ENCODE measurements at places on chromosomes 6 and 20. TPM values are rescaled to one million over a fixed set of nuclear protein-coding genes. Genes with fewer than 3 reads are reported as not detected.

ADGRB3 gene
- 2.3 TPM for total RNA-seq

DNA sequence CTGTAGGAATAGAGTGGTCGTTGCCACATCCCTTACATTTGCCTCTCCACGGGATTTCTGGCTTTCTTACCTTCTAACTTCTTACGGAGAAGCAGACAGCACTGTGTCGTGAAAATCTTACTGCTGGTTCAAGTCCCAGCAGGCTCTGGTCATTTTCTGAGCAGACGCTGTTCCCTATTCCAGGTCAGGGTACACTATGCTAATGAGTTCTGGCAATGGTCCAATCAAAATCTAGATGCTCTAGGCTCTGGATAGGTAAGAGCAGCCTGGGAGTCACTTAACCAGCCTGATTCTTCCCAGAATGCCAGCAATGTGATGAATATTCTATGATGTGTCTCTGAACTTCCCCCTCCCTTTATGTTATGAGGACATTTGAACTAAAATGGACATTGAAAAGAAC, at the start of gene GCM1:
Gene GCM1, minus strand, starts transcription at position 158 of the 400 bp plus-strand sequence. CDS start 3,209 bp downstream, outside the sequence.
- H3K27me3 ChIP-seq: no peaks in the 10 kb centered on the region
- H3K4me3 ChIP-seq: no peak within 1 kb of the TSS
- no peaks in the 10 kb centered on the region for H3K36me3 ChIP-seq
- H3K27ac ChIP-seq: no peak within 1 kb of the TSS
- DNase-seq: no peak

SLC4A11 gene
- total RNA-seq: 3.1 TPM

GRCh38 chr20:57323034-57323433, 6.6 kb upstream of the SPO11 start:
- H3K4me3 ChIP-seq: no peak overlapping the region
- peak; percentile 32 for DNase-seq
- H3K27ac ChIP-seq: no peak overlapping the region
- peaks cover 7% of the 10 kb centered on the region for H3K4me1 ChIP-seq
- H3K36me3 ChIP-seq: no peaks in the 10 kb centered on the region

DUSP22 gene
- total RNA-seq: 55.6 TPM

DNA sequence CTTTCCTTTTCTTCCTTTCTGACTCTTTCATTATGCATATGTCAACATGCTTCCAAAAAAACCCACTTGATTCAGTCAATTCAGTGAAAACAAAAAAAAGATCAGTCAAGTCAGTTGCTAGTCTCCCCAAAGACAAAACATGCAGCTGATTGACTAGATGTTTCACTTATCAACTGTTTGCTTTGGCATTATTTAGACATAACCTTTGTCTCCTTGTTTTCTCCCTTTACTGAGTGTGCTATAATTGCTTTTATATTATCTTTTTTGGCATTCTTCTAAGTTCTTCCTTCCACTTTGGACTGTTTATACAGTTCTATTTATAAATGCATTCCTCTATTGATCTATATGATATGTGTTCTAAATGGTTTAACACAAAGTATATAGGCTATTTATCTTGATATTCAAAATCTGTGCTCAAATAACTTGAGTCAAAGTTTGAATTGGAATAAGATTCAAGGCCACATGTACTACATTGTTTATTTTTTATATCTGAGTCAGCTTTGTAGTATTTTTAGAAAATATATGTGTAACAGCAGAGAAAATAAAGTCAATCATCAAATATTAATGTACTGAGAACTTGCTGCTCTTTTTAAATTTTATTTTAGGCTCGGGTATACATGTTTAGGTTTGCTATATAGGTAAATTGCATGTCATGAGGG, 260.5 kb downstream of the CENPW start:
- H3K36me3 ChIP-seq: no peaks in the 10 kb centered on the region
- no peak for DNase-seq
- H3K4me1 ChIP-seq: no peaks in the 10 kb centered on the region
- no peak overlapping the region for H3K27ac ChIP-seq
- H3K27me3 ChIP-seq: no peaks in the 10 kb centered on the region

DNA sequence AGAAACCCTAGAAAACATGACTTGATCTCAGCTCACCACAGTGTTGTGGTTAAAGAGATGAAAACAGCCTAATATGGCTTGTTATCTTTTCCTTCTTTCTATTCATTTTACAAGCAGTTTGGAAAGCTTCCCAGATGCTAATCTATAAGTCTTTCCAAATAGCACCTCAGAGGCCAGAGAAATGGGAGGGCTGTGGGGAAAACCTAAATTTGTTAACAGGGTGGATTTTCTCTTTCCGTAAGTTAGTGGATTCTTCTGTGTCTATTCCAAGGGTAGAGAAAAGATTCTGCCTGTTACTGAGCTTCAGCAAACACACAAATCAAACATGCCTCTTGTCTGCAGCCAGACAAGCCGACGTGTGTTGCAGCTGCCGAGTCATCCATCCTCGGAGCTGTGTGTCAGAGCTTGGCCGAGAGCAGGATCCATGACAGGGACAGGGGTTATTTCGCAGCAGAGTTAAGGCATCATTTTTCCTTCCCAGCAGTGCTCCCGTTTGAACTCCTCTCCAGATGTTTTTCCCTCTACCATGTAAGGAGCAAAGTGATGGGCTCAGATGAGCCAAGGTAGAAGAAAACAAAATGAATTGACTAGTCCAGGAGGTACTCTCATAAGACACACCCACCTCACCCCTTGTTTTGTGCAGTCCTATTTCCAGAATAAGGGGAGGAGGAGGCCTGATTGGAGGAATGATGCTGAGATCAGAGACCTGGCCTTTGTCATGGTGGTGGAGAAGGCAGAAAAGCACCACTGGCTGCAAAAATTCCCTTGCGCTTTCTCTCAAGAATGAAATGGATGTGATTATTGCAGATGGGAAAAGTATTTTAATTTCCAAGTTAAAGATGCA, 560.0 kb downstream of the C6orf118 start:
- no peak overlapping the region for H3K27ac ChIP-seq
- no peaks in the 10 kb centered on the region for H3K4me1 ChIP-seq
- H3K4me3 ChIP-seq: no peak overlapping the region
- DNase-seq: no peak
- H3K36me3 ChIP-seq: no peaks in the 10 kb centered on the region

DNA sequence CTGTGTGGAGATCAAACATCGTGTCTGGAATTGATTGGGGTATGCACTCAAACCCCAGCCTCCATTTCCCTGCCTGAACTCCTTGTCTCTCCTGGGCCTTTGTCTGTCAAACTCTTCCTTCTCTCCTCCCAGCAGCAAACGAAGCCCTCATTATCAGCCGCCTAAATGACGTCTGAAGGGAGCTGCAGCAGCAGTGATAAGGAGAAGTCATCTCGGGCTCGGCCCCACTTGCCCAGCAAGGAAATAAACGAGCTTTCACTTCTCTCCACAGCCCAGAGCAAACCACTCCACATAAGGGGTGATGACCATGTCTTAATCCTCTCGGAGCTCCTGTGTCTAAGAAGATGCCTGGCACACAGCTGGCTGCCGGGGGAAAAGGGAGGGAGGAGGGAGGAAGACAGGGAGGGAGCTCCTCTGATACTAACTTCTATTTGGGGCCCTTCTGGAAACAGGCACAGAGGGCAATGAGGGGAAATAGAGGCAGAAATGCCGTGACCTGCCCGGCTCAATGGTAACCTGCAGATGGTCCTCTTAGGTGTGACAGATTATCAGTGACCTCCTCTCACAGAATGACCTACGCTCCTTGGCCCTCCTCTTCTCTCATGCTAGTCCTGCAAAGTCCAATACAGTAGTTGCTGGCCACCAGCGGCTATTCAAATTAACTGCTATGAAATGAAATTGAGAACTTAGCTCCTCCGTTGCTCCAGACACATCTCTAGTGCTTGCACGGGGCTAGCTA, 100.4 kb downstream of the PXDC1 start:
- no peaks in the 10 kb centered on the region for H3K36me3 ChIP-seq
- H3K27ac ChIP-seq: no peak overlapping the region
- no peaks in the 10 kb centered on the region for H3K27me3 ChIP-seq
- no peak overlapping the region for H3K4me3 ChIP-seq
- DNase-seq: no peak

DNA sequence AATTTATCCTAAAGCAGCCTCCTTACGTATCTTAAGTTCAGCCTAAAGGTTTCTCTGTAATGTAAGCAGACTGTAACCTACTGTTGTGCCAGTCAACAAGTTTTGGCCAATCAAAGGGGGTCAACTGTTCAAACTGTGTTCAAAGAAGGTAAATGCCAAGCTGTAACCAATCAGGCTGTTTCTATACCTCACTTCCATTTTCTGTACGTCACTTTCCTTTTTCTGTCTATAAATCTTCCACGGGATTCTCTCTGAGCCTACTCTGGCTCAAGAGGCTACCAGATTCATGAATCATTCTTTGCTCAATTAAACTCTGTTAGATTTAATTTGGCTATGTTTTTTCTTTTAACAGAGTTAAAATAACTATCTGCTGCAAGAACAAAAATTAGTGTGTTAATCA, 5.1 kb upstream of the CALHM6 start:
- DNase-seq: no peak
- H3K4me3 ChIP-seq: no peak overlapping the region
- no peaks in the 10 kb centered on the region for H3K36me3 ChIP-seq
- H3K27ac ChIP-seq: no peak overlapping the region
- H3K4me1 ChIP-seq: no peaks in the 10 kb centered on the region

GRCh38 chr6:123994891-123995635, 191.4 kb downstream of the NKAIN2 start:
- no peaks in the 10 kb centered on the region for H3K27me3 ChIP-seq
- no peak for DNase-seq
- H3K27ac ChIP-seq: no peak overlapping the region
- H3K4me1 ChIP-seq: no peaks in the 10 kb centered on the region

GRCh38 chr6:133710826-133711225, 178.1 kb upstream of the TCF21 start:
- no peak for DNase-seq
- H3K27ac ChIP-seq: no peak overlapping the region
- no peaks in the 10 kb centered on the region for H3K27me3 ChIP-seq
- H3K36me3 ChIP-seq: no peaks in the 10 kb centered on the region
- no peak overlapping the region for H3K4me3 ChIP-seq

GRCh38 chr20:46827718-46828458, 66.8 kb upstream of the EYA2 start:
- H3K4me1 ChIP-seq: no peaks in the 10 kb centered on the region
- H3K27me3 ChIP-seq: no peaks in the 10 kb centered on the region
- no peaks in the 10 kb centered on the region for H3K36me3 ChIP-seq

All from breast epithelium (tissue), 4 donors.